ENCODE measurements at places on chromosomes 12 and 14.

GRCh38 chr12:30882706-30883105 lies 43.8 kb upstream of the TSPAN11 start:
- DNase-seq, result no peak
- H3K4me3 ChIP-seq, result no peak overlapping the region
- no peak overlapping the region for H3K27ac ChIP-seq
- no peaks in the 10 kb centered on the region for H3K36me3 ChIP-seq

DNA sequence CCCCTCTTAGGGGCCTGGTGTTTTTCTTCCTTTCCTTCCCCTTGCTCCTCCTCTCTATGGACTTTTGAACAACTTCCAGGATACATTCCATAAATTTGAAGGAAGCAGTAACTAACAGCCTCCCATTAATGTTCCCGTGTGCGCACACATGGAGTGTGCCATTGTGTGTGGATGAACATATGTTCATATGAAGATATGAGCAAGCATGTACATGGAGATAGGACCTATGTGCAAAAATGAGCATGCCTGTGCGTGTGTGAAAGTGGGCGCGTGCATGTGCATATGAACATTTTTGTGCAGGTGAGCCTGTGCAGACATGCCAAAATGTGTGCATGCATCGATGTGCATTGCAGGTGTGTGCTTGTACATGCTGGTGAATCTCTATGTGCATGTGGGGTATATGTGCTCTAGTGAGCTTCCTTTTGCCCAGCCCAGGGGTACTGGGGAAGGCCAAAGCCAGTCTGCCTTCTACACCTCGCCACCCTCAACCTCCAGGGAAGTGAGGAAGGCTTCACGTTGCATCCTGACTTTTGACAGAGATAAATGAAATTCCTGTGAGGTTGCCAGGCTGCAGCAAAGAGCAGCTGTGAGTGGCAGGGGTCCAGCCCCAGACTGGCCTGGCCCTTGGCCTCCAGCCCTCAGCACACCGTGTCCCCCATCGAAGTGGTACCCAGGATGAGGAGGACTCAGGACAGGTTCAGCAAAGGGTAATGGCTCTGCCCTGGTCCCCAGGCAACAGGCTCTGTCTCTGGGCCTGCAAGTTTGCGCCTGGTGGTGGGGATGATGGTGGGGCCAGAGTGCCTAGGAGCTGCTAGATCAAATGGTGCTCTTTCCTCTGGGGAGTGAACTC lies 21.1 kb upstream of the PGF start:
- H3K36me3 ChIP-seq, result no peaks in the 10 kb centered on the region
- DNase-seq, result no peak
- H3K27ac ChIP-seq, result no peak overlapping the region
- peaks cover 13% of the 10 kb centered on the region for H3K4me1 ChIP-seq
- H3K27me3 ChIP-seq, result no peaks in the 10 kb centered on the region
- H3K4me3 ChIP-seq, result no peak overlapping the region

DNA sequence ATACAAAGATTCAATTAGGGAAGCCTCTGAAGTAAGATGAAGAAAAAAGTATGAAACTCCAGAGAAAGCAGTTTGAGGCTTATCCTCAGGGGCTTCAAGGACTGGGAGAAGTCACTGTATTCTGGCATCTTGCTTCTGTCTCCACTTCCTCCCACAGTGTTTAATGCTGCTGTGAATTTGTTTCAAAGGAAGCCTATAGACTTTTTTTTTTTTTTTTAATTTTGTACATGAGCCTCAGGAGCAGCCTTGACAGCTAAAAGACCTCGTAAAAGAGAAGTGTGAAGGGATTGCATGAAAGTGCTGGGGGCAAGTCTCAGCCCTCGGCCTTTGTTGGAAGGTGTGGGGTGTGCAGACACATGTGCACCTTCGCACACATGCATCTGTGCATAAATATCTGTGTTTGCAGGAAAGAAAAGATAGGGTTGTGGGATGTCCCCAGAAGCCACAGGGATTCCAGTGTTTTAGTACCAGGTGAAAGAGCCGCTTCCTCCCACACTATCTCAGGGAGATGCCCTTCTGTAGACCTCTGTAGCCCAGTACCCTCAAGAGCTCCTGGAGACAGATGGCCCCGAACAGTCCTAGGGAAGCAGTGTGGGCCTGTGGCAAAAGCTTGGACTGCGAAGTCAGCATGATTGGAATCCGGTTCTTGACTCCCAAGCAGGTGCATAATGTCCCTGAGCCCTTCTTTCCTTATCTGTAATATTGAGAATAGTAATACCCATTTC lies 193.5 kb upstream of the BCL2L14 start:
- no peak overlapping the region for H3K4me3 ChIP-seq
- H3K27ac ChIP-seq, result no peak overlapping the region
- DNase-seq, result no peak

- H3K4me3 ChIP-seq, result peak overlapping the region; percentile 63
- peak; percentile 40 for DNase-seq
- H3K27ac ChIP-seq, result peak overlapping the region; percentile 95
- H3K36me3 ChIP-seq, result no peaks in the 10 kb centered on the region
Measured at GRCh38 chr12:51171884-51172514, 936 bp downstream of the TFCP2 start.

DNA sequence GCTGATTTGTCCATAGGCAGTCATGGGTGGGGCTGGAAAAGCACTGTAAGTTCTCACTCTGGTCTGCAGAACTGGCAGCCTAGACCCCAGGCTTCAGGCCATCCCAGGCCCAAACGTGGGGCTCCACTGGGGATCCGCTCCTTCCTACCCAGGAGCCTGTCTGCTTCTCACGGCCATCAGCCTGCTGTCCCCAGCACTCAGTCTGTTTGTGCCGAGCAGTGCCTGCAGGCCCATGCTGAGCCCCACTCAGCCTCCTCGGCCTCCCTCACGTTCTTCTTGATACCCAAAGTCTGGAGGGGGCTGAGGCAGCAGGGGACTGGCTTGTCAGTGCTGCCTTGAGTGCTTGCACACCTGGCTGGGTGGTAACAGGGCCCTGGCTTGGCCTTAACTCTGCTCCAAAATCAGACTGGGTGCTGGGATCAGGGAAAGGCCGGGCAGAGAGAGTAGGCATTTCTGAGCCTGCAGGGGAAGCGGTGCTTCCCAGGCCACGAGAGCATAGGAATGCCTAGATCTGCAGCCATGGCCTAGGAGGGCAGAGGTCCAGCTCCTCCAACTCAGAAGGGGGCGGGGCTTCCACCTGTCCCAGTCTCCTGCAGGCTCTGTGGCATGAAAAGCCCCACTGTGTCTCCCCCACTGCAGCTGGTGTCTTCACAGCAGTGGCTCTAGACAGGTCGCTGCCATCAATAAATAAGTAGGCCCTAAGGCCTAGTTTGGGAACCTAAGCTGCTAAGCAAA lies 772.4 kb upstream of the FBXO33 start:
- no peaks in the 10 kb centered on the region for H3K4me1 ChIP-seq
- DNase-seq, result peak; percentile 16
- no peak overlapping the region for H3K4me3 ChIP-seq
- no peak overlapping the region for H3K27ac ChIP-seq
- H3K27me3 ChIP-seq, result no peaks in the 10 kb centered on the region
- no peaks in the 10 kb centered on the region for H3K36me3 ChIP-seq

- H3K36me3 ChIP-seq, result no peaks in the 10 kb centered on the region
- DNase-seq, result peak; percentile 42
- peak overlapping the region; percentile 91 for H3K27ac ChIP-seq
- peaks cover 58% of the 10 kb centered on the region for H3K4me1 ChIP-seq
- no peaks in the 10 kb centered on the region for H3K27me3 ChIP-seq
Measured at GRCh38 chr12:56629459-56630179, 507 bp downstream of the BAZ2A start.

- H3K36me3 ChIP-seq, result no peaks in the 10 kb centered on the region
- H3K27ac ChIP-seq, result no peak overlapping the region
- peaks cover 16% of the 10 kb centered on the region for H3K27me3 ChIP-seq
- no peak overlapping the region for H3K4me3 ChIP-seq
- DNase-seq, result no peak
Measured at GRCh38 chr14:90828642-90829487, 12.6 kb upstream of the TTC7B start.

DNA sequence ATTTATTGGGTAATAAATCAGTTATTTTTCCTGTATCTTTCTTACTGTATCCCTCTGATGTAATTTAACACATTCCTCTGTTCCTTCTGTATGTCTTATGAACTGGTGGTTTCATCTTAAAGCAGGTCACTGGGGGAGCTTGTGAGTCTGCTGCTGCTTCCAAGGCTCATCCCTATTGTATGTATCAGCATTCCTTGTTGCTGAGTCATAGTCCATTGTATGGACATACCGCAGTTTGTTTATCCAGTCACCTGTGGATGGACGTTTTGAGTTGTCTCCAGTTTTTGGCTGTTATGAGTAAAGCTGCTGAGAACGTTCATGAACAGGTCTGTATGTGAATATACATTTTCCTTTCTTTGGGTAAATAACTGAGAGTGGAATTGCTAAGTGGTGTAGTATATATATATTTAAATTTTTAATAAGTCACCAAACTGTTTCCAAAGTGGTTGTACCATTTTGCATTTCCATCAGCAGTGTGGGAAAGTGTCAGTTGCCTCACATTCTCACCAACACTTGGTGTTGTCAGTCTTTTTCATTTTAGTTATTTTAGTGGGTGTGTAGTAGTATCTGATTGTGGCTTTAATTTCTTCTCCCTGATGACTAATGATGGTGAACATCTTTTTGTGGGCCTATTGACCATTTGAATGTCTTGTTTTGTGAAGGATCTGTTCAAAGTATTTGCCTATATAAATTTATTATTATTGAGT lies 82.7 kb downstream of the BEGAIN start:
- no peak overlapping the region for H3K27ac ChIP-seq
- no peaks in the 10 kb centered on the region for H3K27me3 ChIP-seq
- no peaks in the 10 kb centered on the region for H3K4me1 ChIP-seq
- no peak overlapping the region for H3K4me3 ChIP-seq

GRCh38 chr12:52217223-52217622 lies 15.8 kb upstream of the KRT7 start:
- H3K27ac ChIP-seq, result no peak overlapping the region
- H3K4me3 ChIP-seq, result no peak overlapping the region
- peaks cover 7% of the 10 kb centered on the region for H3K4me1 ChIP-seq
- H3K27me3 ChIP-seq, result peaks cover 33% of the 10 kb centered on the region
- DNase-seq, result no peak

- DNase-seq, result peak; percentile 47
- H3K36me3 ChIP-seq, result no peaks in the 10 kb centered on the region
- H3K27ac ChIP-seq, result no peak overlapping the region
- no peaks in the 10 kb centered on the region for H3K27me3 ChIP-seq
- H3K4me1 ChIP-seq, result no peaks in the 10 kb centered on the region
Measured at GRCh38 chr14:20836668-20837338, 34.2 kb upstream of the RNASE1 start.

DNA sequence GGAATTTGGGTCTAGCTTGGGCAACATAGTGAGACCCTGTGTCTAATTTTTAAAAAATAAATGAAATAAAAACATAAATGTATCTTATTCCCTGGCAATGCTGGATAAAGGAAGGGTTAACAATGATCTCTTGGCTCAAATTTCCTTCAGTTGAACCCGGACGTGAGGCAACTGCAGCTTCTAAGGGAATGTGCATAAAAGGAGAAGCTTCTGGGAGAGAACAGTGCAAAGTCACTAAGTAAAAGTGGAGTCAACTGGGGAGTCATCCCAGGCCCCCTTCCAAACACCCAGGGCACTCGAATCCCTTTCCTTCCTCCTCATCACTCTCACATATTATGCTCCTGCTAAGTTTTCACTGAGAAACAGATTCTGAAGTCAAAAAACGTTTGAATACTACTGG lies 147.3 kb downstream of the PPM1H start:
- no peaks in the 10 kb centered on the region for H3K27me3 ChIP-seq
- H3K27ac ChIP-seq, result no peak overlapping the region
- no peak for DNase-seq
- no peak overlapping the region for H3K4me3 ChIP-seq
- no peaks in the 10 kb centered on the region for H3K36me3 ChIP-seq

DNA sequence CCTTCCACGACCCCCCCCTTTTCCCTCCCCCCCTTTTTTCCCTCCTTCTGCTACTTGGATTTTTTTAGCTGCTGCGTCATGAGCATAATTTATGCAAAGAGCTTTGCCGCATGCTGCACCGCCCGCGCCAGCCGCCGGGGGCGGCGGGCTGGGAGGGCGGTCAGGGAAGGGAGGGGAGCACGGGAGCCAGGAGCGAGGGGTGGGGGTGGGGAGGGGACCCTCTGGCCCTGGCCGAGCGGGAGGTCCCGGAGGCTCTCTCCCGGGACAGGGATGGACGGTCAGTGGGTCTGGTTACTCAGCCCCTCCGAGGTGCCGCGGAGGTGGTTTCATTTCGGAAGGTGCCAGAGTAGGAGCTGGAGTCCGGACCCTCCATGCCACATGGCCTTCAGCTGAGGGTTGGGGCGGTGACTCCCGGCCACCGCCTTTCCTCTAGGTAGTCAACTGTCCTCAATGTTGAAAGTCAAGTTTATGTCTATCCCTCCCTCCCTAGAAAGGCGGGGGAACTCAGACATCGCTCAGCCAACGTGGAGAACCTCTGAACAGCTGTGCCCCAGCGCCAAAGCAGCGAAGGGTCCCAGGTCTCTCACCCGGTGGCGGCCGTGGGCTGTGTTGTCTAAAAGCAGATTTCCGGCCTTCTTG lies at the start of gene POU6F1:
Gene POU6F1, minus strand, starts transcription at position 95 of the 639 bp plus-strand sequence. CDS start 11,226 bp downstream, outside the sequence.
- H3K27ac ChIP-seq, result peak within 1 kb of the TSS; percentile 81
- H3K4me1 ChIP-seq, result peaks cover 14% of the 10 kb centered on the region
- H3K4me3 ChIP-seq, result peak within 1 kb of the TSS; percentile 92
- no peaks in the 10 kb centered on the region for H3K27me3 ChIP-seq
- H3K36me3 ChIP-seq, result no peaks in the 10 kb centered on the region

- H3K4me1 ChIP-seq, result peaks cover 7% of the 10 kb centered on the region
- H3K4me3 ChIP-seq, result no peak overlapping the region
- H3K36me3 ChIP-seq, result no peaks in the 10 kb centered on the region
- no peak for DNase-seq
Measured at GRCh38 chr14:28704153-28704552, 62.4 kb upstream of the FOXG1 start.

- no peak for DNase-seq
- H3K36me3 ChIP-seq, result peaks cover 5% of the 10 kb centered on the region
- no peak overlapping the region for H3K27ac ChIP-seq
- H3K27me3 ChIP-seq, result no peaks in the 10 kb centered on the region
- no peak overlapping the region for H3K4me3 ChIP-seq
- H3K4me1 ChIP-seq, result no peaks in the 10 kb centered on the region
Measured at GRCh38 chr12:4346931-4347330, 25.9 kb downstream of the TIGAR start.

- no peaks in the 10 kb centered on the region for H3K36me3 ChIP-seq
- H3K4me1 ChIP-seq, result no peaks in the 10 kb centered on the region
- no peak overlapping the region for H3K4me3 ChIP-seq
- H3K27me3 ChIP-seq, result no peaks in the 10 kb centered on the region
- no peak for DNase-seq
Measured at GRCh38 chr14:36967892-36968555, 204.4 kb downstream of the SLC25A21 start.

DNA sequence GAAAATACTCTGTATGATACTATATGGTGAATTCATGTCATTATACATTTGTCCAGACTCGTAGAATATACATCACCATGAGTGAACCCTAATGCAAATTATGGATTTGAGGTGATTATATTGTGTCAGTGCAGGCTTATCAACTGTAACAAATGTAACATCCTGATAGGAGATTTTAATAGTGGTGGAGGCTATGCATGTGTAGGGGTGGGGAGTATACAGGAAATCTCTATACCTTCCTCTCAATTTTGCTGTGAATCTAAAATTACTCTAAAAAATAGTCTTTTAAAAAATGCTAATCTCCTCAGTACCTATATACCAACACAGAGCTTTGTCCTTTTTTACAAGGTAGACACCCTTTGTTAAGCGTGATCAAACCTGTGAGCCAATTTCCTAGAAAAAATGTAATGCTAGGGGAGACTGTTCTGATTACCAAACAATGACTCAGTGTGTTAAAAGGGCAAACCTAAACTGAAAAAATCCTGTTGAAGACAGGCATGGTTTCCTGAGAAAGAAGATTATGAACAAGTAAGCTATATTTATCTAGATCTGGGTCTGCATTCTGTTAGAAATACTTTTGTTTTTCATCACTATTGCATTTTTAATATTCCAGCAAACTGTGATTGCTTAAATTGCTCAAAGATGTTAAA lies 170.9 kb downstream of the DUSP6 start:
- no peak overlapping the region for H3K4me3 ChIP-seq
- no peaks in the 10 kb centered on the region for H3K27me3 ChIP-seq
- no peaks in the 10 kb centered on the region for H3K36me3 ChIP-seq
- H3K4me1 ChIP-seq, result no peaks in the 10 kb centered on the region
